MG63 (cell line): ENCODE measurements at places on chromosomes 1 and 21.
A peak's percentile ranks its signal among the peaks of the same experiment; 100 is the strongest.

DNA sequence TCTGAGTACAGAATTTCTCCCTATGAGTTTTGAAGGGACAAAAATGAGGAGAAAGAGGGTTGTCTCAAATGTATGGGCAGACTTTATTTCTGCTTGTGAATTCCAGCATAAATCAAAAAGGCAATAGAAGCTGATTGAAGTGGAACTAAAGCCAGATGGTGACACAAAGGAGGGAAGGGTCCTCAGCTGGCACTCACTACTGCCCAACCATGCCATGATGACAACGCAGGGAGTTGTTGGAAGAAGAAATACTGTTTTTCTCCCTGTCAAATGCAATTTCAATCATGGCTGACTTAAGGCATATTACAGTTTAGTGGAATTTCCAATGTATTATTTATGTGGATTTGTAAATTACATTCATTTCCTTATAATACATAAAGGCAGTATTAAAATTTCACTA is 805.8 kb downstream of the ADGRL2 start:
- no peak for DNase-seq

DNA sequence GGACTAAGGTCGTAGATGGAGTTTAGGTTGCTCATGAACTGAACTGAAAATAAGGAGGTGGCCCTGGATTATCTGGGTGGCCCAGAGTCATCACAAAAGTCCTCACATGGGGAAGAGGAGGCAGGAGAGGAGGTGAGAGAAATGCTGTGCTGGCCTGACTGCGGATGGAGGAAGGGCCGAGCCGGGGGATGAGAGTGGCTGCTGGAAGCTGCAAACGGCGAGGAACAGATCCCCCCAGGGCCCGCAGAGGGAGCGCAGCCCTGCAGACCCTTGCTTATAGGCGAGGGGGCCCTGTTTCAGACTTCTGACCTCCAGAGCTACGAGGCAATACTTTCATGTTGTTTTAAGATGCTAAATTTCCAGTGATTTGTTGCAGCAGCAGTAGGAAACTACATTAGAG is 102.7 kb upstream of the C1orf174 start:
- DNase-seq: no peak

- peak; percentile 21 for DNase-seq
Observed at GRCh38 chr1:44740179-44740617, 561 bp downstream of the KIF2C start.

GRCh38 chr1:207028884-207029650 is 3.5 kb downstream of the C1orf116 start:
- peak; percentile 86 for DNase-seq

DNA sequence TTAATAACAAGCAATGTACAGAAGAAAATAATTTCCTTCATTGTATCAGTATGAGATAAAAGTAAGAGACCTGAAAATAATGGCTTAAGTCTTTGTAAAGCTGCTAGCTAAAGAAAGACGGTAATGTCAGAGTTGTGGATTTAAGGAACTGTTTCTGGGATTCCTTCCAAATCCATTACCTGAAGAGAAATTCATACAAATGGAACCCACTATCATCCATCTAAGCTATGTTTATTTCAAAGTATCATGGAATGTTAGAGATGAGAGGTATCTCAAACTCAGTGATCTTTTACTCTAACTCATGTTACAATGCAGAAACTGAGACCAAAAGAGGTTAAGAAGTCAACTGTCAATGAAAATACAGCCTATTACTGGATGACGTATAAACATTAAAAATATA is 197.7 kb downstream of the DENND1B start:
- no peak for DNase-seq

DNA sequence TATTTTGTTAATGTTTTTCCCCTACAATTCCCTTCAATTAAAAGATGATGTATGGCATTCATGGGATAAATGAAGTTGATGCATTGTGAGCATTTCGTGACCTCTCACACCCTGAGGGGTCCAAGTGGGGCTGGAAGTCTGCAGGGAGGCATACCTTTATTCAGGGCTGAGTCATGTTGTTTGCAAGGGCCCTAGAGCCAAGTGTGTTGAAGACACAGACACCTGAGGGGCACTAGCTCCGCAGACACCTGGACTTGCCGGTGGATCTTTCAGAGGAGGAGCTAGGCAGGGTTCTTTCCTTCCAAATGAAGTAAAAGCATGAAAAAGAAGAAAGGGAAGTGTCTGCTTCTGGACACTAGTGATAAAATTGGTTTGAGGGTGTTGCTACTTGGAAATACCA is 57.0 kb upstream of the RGS7 start:
- no peak for DNase-seq

- DNase-seq: no peak
Observed at GRCh38 chr1:36657826-36658225, 175.1 kb upstream of the CSF3R start.
